ENCODE measurements at places on chromosomes 6 and 20.

DNA sequence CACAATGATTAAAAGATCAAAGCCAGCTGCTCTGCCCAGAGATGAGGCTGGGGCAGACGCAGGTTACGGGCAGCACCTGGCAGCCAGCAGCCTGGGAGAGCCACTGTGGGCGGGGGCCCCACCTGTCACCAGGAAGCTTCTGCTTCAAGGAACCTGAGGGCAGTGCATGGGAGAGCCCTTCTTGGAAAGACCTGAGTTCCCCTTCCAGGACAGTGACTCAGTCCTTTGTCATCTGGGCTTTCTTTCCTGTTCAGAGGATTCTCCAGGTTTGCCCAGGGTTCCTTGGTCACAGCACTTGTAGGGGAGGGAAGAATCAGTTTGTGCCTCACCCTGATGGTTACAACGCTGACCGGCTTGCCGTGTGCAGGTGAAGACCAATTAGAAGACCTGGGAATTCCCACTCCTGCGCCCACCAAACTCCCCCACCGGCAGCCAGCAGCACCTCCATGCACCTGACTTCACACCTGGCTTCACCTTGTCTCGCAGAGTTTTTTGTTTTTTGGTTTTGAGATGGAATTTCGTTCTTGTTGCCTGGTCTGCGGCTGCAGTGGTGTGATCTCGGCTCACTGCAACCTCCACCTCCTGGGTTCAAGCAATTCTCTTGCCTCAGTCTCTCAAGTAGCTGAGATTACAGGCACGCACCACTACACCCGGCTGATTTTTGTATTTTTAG, 2.0 kb downstream of the ZBP1 start:
- peak; percentile 37 for DNase-seq

GRCh38 chr20:11064946-11065345, 391.1 kb upstream of the JAG1 start:
- DNase-seq, result no peak

GRCh38 chr6:169799474-169799926, 48.1 kb downstream of the ERMARD start:
- DNase-seq, result no peak

GRCh38 chr20:16810216-16810615, 62.1 kb downstream of the OTOR start:
- no peak for DNase-seq

- no peak for DNase-seq
These were observed 1.2 kb downstream of the ENTPD6 start for GRCh38 chr20:25196786-25197120.

- DNase-seq, result no peak
These were observed 243.2 kb upstream of the ARID1B start for GRCh38 chr6:156533872-156534524.

GRCh38 chr6:49499126-49499525, 597 bp upstream of the GLYATL3 start:
- no peak for DNase-seq

DNA sequence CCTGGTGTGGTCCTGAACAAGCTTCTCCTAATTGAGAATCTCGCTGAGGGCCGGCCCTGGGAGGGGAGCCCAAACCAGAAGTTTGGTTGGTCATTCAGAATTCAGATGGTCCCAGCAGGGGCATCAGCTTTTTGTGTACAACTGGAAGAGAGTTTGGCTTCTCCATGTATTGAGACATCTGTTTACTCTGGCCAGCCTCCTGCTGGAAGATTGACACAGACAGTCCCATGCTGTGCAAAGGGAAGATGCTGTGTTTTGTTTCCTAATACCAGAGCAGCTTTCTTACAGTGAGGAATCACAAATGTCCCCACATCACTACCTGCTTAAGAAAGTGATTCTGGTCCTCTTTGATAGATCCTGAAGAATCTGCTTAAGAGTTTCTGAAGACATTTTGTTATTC, 97.8 kb downstream of the PLEKHG1 start:
- DNase-seq, result no peak

GRCh38 chr6:131321589-131321988, 186.3 kb downstream of the AKAP7 start:
- no peak for DNase-seq

DNA sequence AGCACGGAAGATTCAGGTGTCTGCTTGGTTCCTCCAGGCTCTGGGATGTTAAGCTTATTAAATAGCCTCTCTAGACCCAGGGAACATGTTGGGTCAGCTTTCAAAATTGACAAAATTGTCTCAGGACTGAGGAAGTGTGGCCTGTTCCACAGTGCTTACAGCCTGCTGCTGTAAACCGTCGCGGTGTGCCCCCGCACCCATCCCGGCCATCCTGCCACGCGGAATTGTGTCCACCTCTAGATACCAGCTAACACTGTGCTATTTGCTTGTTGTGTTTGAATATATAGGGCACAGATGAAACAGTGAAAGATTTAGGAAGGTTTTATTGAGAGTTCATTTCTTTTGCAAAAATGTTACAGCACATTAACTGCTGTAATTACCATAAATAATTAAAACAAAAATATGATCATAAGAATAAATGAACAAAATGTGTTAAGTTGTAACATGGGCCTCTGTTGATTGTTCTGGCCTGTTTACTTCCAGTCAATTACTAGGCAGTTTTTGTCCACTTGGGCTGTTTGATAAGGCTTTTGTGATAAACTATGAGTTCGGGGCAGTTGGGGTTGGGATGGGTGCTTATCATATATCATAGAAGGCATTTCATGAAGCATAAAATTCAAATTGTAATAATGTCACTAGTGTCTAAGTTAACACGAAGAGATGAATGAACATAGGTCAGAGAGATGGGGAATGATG, 77.4 kb downstream of the ARID1B start:
- DNase-seq, result no peak

Data from CD4-positive, alpha-beta T cell treated with Interleukin-10 for 1 hour (primary cell).